ENCODE measurements at places on chromosomes 6 and 20.

DNA sequence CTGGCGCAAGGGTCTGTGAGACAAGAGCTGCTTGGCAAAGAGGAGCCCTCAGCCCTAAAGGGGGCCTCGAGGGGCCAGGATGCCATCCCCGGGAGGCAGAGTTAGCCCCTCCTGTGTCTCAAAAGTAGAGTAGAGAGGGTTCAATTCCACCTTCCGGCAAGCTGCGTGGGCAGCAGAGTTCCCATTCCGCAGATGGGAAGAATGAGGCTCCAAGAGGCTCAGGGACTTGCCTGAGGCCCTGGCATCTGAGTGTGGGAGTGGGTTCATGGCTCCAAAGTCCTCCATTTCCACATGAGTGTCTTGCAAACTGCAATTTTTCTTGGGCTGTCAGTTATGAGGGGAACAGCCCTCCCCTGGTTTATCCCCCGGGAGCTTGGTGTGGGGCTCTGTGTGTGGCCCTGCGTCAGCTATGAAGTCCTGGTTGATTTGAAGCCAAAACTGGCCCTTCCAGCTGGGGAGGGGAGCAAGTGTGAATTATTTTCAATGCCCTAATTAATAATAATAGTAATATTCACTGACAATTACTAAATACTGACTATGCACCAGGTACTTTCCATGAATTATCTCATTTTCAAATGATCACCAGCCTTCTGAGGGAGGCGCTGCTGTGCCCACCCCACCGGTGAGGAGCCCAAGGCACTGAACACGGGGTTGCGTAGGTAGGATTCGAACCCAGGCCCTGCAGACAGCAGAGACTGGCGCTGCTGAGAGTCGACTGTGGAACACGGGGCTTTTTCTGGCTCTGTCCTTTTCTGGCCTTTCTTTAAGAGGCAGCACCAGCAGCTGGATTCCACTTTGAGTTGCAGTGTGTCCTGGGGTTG lies 153.0 kb upstream of the PTPN1 start:
- DNase-seq, result no peak

DNA sequence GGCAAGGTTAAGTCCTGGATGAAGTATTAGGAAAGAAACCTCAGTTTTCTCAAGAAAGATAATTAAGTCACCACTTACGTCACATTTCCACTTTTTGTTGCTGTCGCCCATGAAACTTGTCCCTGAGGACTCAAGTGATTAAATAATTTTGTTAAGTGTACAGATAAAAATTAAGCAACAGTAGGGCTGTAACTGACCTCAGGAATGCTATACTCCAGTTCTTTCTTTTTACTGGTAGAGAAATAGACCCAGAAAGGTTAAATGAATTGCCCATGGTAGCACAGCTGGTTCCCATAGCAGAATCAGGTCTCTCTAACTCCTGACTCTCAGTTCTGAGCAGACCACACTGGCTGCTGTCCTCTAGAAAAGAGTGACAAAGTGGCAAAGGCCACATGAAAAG lies 54.5 kb downstream of the CLIC5 start:
- DNase-seq, result no peak

DNA sequence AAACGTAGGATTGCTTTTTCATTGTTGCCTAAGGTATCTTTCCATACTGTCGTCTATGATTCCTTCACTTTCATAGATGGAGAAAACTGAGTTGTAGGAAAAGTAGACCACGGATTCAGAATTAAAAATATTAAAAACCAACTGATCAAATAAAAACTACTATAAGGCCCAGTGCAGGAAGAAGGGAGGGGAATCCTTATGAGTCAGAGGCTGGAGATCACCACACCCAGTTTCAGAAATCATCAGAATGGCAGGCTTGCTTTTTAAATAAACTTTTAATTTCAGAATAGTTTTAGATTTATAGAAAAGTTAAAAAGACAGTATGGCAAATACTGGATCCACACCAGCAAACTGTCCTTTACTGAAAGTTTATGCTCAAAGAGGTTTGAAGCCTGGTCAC lies 32.0 kb upstream of the POPDC3 start:
- DNase-seq, result no peak

- no peak for DNase-seq
These were observed 5.1 kb downstream of the TFAP2A start for GRCh38 chr6:10409731-10410206.

DNA sequence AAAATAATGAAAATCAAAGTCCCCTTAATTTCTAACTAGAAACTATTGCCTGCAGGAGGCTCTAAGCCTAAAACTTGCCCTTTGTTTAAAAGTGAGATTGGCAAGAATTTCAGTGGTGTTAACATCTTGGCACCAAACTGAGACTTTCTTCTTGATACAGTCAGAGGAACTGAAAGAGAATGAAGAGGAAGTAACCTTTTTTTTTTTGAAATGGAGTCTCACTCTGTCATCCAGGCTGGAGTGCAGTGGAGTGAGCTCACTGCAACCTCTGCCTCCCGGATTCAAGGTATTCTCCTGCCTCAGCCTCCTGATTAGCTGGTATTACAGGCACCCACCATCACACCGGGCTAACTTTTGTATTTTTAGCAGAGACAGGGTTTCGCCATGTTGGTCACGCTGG lies 3.6 kb downstream of the DOP1A start:
- DNase-seq, result no peak

DNA sequence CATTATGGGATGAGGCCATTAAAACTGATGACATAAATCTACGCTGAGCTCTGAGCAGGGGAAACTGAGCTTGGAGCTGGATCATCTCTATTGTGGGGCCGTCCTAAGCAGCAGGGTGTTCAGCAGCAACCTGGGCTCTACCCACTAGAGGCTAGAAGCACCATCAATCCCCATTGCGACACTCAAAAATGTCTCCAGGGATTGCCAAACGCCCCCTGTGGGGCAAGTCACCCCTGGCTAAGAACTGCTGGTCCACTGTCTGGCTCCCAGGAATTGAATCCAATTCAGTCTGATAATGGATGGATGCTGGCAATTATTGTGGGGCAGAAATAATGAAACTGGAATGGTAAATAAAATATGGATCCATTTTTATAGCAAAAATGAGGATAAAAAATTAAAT lies 38.2 kb downstream of the PMEPA1 start:
- DNase-seq, result no peak
